Pulmonary artery endothelial cell (primary cell): ENCODE measurements at places on chromosomes 2 and 18. TPM values are rescaled to one million over a fixed set of nuclear protein-coding genes. Genes with fewer than 3 reads are reported as not detected.

Gene AQP12A
- total RNA-seq, result not detected in 2 replicates

Gene TBC1D8
- total RNA-seq, result 43.1 and 52.5 TPM in 2 replicates

Gene SLC9A2
- 0.04 TPM in 1 of 2 replicates, not detected in the other for total RNA-seq

Gene HOXD8
- not detected in 2 replicates for total RNA-seq

Gene CFAP210
- not detected in 2 replicates for total RNA-seq

Gene ZRANB3
- total RNA-seq, result 5.1 and 8.7 TPM in 2 replicates

Gene TUBB8B
- not detected in 2 replicates for total RNA-seq

Gene GALR1
- total RNA-seq, result not detected in 2 replicates

Gene FLACC1
- total RNA-seq, result 0.33 and 0.56 TPM in 2 replicates

Gene RGPD4
- total RNA-seq, result under 0.01 TPM in 1 of 2 replicates, not detected in the other

Gene SYT4
- total RNA-seq, result not detected in 2 replicates

Gene BCL2
- 1.3 and 1.4 TPM in 2 replicates for total RNA-seq

Gene EN1
- total RNA-seq, result not detected in 2 replicates

Gene FZD7
- total RNA-seq, result 0.33 and 0.35 TPM in 2 replicates
